ENCODE measurements at places on chromosomes 3 and 15. TPM values are rescaled to one million over a fixed set of nuclear protein-coding genes. Genes with fewer than 3 reads are reported as not detected.

DNA sequence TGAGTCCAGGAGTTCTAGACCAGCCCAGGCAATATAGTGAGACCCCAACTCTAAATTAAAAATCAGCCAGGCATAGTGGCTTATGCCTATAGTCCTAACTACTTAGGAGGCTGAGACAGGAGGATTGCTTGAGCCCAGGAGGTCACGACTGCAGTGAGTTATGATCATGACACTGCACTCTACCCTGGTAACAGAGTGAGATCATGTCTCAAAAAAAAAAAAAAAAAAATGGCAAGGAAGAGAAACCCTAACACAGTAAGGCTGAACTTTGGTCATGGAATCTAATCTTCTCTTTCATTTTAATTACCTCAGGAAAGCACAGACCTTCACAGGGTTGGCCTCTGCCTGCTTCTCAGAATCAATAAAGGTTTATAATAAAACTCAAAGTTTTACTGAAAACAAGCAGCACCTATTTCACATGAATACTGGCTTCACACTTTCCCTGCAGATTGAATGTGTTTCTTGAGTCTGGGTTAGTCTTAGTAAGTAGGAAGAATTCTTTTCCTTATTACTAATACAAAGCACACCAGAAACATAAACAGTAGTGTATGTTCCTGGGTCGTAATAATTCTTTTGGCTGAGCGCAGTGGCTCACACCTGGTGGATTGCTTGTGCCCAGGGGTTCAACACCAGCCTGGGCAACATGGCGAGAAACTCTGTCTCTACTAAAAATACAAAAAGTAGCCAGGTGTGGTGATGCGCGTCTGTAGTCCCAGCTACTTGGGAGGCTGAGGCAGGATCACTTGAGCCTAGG lies 11.6 kb upstream of the NR2C2 start:
- DNase-seq: no peak

DNA sequence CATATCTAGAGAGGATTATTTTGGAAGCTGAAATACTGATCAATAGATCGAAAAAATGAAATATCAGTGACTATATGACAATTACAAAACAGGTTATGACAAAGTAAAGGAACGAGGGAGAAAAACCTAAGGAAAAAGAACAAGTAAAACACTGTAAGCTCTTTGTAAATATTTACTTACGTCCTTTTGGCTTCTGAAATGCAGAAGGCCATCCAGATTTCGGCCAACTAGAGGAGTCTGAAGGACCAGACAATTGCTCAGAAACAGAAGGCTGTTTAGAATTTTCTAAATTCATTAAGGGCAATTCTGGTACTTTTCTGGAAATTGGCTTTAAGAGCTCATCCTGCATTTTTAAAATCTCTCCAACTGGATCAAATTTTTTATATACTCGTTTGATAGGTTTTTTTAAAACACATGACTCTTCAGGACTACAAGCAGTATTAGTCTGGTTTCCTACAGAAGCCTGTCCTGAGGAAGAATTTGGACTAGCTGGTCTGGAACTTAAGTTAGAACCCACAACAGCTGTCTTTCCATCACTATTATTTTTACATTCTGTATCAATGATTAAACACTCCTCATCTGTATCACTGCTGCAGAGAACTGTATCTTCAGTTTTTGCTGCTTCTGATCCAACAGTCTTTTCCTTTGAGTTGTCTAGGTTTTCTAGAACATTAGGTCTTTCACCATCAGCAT lies 30.1 kb downstream of the ICE2 start:
- DNase-seq: no peak

GRCh38 chr3:145704020-145704419 lies 457.0 kb downstream of the PLOD2 start:
- DNase-seq: no peak

DNA sequence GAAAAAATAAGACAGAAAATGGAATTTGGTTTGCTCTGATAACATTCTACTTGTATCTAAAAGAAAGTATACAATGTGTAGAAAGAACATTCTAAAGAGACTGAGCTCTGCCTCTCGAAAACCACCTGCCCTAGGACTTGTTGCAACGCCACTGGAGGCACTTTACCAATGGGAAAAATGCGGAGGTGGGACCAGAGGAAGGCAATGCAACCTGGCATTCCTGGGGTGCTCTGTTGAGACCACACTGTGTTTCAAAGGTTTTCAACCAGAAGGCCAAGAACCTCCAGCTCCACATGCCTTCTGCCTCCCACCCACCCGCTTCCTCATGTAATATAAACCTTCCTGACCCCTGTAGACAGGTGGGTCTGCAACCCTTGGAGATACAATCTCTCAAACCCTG lies 4.5 kb downstream of the PROK2 start:
- DNase-seq: no peak

- DNase-seq: no peak
Measured at GRCh38 chr15:90808517-90809235, 59.7 kb upstream of the FURIN start.

DNA sequence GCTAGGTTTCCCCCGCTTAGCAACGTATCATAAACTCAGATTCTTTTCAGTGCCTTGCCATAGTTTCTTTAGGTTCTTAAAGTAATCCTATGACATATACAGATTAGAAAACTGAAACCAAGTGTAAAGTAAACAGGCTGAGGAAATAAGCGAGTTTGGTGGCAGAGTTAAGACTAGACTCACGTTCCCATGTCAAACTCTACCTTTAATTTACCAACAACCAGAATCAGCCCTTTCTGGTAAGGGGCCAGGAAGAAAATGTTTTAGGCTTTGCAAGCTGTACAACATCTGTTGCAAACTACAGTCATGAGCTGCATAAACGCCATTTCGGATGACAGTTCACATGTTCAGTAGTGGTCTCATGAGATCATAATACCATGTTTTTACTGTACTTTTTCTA lies 128.0 kb upstream of the PRICKLE2 start:
- DNase-seq: no peak

DNA sequence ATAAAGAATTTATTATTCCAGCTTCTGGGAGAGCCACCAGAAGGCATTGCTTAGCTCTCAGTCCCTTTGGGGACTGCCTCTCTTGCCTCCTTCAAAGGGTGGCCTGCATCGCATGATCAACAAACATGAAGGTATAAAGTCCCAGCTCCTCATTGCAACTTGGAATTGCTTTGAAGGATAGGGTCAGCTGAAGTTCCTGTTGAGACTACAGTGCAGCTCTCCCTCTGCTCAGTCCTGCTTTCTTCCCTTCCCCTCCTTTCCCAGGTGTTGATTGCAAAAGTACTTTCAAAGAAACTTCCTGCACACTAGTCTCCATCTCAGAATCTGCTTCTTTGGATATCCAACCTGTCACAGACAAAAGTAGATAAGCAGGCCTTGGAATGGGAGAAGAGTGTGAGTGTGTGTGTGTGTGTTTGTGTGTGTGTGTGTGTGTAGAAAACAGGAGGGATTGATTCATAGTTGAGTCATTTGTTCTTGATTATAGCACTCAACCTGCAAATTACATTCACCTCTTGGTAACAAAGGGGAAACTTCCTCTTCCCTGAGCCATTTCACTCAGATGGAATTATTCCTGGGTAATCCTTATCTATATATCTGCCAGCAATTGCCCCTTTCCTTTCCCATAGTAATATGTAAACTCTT lies 13.7 kb downstream of the CCR8 start:
- DNase-seq: no peak

- DNase-seq: no peak
Measured at GRCh38 chr3:15403495-15403894, 23.8 kb downstream of the METTL6 start.

GRCh38 chr15:48540756-48541155 lies 104.8 kb downstream of the FBN1 start:
- no peak for DNase-seq

DNA sequence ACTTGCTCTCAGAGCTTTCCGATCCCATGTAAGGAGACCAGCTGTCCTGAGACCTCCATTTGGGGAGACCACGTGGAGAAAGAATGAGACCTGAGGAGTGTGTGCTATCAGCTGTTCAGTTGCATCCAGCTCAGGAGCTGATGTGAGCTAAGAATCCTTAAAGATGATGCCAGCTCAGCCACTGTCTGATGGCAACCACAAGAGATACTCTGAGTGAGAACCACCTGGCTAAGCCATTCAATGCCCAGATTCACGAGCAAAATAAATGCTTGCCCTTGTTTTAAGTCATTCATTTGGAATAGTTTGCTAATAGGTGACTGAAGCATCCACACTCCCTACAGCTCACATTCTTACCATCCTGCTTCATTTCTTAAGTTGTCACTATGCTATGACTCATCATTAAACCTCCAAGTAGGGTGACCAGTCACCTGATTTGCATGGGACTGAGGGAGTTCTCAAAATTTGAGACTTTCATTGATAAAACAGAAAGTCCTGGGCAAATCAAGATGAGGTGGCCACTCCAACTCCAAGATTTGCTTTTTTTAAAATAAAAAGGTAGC lies 56.4 kb downstream of the SPTSSB start:
- DNase-seq: no peak

- no peak for DNase-seq
Measured at GRCh38 chr3:185989511-185989910, 51.7 kb upstream of the TRA2B start.

GRCh38 chr3:72335458-72336095 lies 512.7 kb downstream of the SHQ1 start:
- no peak for DNase-seq

- DNase-seq: no peak
Measured at GRCh38 chr15:69224383-69224782, 63.9 kb downstream of the GLCE start.

DNA sequence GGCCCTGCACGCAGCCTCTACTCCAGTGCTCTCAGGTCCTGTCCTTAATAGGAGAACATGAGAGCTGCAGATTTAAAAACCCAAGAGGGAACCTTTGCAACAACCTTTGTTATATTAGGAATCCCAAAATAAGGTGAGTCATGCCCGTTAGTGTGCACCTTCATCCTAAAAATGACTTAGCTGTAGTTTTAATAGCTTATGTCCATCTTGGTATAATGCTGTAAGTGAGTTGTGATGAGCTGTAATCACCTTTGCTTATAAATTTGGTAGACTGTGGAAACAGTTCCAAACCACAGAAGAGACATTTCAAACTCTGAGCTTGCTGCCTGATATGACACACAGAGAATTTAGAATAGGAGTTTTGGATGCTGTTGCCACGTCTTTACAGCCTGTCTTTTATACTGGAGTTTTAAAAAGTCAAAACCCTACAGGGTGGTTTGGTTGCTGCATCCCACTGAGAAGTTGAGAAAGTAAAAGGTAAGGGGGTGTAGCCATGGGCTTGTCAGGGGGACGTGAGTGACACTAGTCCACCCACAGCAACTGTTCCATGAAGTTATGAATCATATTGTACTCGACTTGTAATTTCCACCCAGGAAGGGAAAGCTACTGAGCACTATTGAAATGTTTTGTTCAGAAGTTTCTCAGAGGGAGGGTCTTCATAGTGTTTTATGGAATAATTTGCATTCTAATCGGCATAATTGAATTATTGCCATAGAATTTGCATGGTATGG lies 27.4 kb upstream of the CD47 start:
- DNase-seq: no peak

- DNase-seq: no peak
Measured at GRCh38 chr15:63918317-63918672, 84.5 kb upstream of the HERC1 start.

DNA sequence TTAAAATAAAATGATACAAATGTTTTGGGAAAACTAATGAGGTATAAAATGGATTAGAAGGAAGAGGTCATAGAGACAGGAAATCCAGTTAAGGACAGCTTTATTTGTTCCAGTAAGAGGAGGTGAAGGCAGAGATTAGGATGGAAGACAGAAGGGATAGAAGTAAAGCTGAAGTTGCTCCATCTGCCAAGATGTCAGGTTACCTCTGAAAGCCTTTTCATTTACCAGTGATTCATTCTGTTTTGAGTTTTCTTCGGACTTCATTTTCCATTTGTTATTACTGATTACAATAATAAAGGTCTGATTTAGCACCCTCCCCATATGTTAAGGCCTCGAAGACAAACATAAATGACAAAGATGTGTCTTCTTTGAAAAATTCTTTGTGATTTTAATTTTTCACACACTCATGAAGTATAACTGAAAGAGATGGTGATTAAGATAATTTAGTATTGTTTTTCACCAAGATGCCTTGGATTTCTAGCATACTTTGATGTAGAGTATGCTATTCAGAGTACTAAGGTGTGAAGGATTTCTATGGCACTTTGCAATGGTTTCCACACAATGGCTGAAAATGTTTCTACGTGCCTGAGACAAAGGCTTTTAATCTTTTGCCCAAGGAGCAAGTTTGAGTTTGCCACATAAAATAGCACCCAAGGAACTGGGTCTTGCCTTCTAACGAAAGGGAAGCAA lies 75.4 kb upstream of the PLAAT1 start:
- no peak for DNase-seq

GRCh38 chr3:12553921-12554391 lies 2.9 kb upstream of the MKRN2 start:
- DNase-seq: no peak

The RASGRP1 gene
- total RNA-seq: 0.51 TPM

The FGD5 gene
- 0.77 TPM for total RNA-seq

The SSR3 gene
- 154 TPM for total RNA-seq

The LSMEM2 gene
- not detected for total RNA-seq

The SMCO1 gene
- total RNA-seq: not detected

The COPS2 gene
- 69.4 TPM for total RNA-seq

The CHRNA7 gene
- total RNA-seq: 3.3 TPM

The SUSD5 gene
- 16.3 TPM for total RNA-seq

The LRTM1 gene
- total RNA-seq: not detected

The REC114 gene
- total RNA-seq: not detected

The FOXL2NB gene
- 11.4 TPM for total RNA-seq

The PLIN1 gene
- total RNA-seq: 0.44 TPM
